ENCODE measurements at places on chromosomes 1 and 21. TPM values are rescaled to one million over a fixed set of nuclear protein-coding genes. Genes with fewer than 3 reads are reported as not detected.

The SPRR1A gene
- total RNA-seq = not detected

The NIBAN1 gene
- 47.4 TPM for total RNA-seq

The ATP1A4 gene
- total RNA-seq = not detected

The MYCL gene
- total RNA-seq = 2.3 TPM

The SGIP1 gene
- total RNA-seq = 22.4 TPM

The CELA2B gene
- not detected for total RNA-seq

The GFI1 gene
- under 0.01 TPM for total RNA-seq

The TRIM62 gene
- 1.5 TPM for total RNA-seq

The SHE gene
- total RNA-seq = 0.19 TPM

The CFHR3 gene
- total RNA-seq = not detected

The AIRE gene
- total RNA-seq = 0.28 TPM

The ANXA9 gene
- not detected for total RNA-seq

The RGL1 gene
- total RNA-seq = 22.4 TPM

All from regular cardiac myocyte (primary cell).